Left lung (tissue), 14 donors: ENCODE measurements at places on chromosomes 1 and 21. TPM values are rescaled to one million over a fixed set of nuclear protein-coding genes. Genes with fewer than 3 reads are reported as not detected.

GRCh38 chr1:24905355-24905978 lies 24.6 kb downstream of the RUNX3 start:
- DNase-seq: no peak

GRCh38 chr1:90725657-90726424 lies 8.7 kb upstream of the BARHL2 start:
- DNase-seq: no peak

GRCh38 chr1:27931759-27932158 lies 3.0 kb upstream of the SMPDL3B start:
- no peak for DNase-seq

DNA sequence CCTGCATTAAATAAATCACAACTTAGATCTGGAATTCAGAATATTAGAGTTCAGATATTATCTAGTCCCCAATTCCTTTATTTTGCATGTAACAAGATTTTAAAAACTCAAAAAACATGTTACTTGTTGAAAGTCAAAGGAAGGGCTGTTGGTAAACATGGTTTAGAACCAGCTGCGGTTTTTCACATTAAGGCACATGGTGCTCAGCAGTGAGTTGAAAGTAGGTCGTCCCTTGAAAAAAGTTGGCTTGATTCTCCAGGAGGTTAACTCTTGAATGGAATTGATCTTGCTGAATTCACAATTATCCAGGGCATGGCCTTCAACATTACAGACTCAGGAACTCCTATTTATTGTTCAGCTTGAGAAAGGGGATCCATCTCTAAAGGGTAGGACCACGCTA lies 277.1 kb upstream of the DUSP10 start:
- no peak for DNase-seq

DNA sequence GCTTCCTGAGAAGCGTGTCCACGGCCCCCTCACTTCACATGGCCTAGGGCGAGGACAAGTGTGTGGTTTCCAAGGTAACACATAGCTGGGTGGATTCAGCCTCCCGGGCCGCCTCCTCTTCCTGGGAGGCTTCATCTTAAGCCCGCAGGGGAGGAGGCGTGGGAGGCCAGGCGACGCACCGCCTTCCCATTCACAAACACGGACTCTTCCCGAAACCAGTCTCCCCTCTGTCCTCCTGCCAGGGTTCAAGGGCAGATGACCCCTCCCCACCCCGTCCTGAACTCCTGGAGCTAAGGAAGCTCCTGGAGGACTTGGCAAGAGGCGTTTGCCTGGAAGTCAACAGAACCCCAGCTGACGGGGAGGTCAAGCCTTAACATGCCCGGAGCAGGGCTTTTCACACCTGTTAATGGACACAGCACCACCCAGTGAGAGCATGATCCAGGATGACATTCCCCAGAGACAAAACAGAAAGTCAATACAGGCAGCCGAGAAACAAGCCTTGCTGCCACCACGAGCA lies 56.7 kb downstream of the KCNN3 start:
- no peak for DNase-seq

- DNase-seq: no peak
Observed at GRCh38 chr1:8448911-8449661, 131.2 kb downstream of the SLC45A1 start.

DNA sequence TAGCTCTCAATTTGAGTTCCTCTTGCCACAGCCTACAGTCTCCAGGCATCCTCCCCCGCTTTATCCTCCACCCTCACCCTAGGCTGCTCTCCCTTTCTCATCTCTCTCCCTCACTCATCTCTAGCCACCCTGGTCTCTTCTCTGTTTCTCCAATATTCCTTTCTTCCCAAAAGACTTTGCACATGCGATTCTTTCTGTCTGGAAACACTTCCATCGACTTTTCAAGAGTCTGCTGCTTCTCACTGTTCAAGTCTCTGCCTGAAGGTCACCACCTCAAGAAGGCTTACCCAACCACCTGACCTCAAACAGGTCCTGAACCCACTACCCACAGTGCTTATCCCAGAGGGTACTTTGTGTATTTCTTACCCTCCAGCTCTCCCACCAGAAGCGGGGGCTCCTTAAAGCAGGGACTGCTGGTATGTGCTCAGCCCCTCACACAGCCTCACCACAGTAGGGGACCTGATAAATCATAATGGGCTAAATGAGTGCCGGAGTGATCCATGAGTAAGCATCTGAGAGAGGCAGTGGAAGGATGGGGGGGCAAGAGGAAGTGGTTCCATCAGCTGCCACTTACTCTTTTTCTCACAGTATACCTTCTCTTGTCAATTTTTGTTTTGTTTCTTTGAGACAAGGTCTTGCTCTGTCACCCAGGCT lies 14.3 kb upstream of the KRTAP19-8 start:
- no peak for DNase-seq

GRCh38 chr1:51623450-51623849 lies 6.6 kb downstream of the OSBPL9 start:
- DNase-seq: no peak

DNA sequence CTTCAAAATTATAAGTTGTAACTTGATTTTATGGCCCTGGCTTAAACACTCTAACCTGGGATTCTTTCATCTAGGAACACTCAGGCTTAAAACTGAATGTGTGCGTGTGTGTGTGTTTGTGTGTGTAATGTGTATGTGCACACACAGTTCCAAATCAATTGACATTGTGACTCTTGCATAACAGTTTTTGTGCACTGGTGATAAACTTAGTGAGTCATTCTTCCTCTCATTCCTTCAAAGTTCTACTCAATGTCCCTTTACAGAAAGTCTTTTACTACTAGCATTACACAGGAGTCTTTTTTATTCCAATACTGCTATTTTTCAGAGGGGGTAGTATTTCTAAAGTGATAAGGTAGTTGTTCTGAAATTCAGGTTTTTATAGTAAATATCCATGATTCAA lies 943.6 kb downstream of the KCNT2 start:
- no peak for DNase-seq

GRCh38 chr1:155514582-155515187 lies 47.9 kb downstream of the ASH1L start:
- DNase-seq: no peak

DNA sequence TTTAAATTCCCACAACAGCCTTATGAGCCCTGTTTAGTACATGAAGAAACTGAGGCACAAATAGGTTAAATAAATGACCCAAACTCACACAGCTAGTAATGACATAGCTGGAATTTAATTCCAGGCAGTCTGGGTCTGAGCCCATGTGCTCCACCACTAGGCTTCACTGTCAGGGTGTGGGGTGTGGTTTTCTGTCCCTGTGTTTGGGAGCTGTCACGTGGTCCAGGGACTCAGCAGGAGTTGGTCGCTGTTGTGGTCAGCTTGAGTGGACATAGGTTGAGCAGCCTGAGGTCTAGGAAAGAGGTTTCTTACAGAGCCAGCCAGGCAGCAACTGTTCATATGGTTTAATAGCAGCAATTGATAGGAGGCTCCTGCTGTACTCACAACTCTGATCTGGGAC lies 28.0 kb upstream of the KCNA10 start:
- no peak for DNase-seq

The HPCA gene
- 0.46 TPM for polyA plus RNA-seq

The KLHDC8A gene
- 1.1 TPM for polyA plus RNA-seq

The LGALS8 gene
- polyA plus RNA-seq: 80.2 TPM

The CLCA4 gene
- polyA plus RNA-seq: 0.05 TPM

The DLGAP3 gene
- 0.14 TPM for polyA plus RNA-seq

The CRNN gene
- polyA plus RNA-seq: not detected

The PTPRC gene
- polyA plus RNA-seq: 9.6 TPM

The SMCP gene
- not detected for polyA plus RNA-seq
